Fibroblast of mammary gland (primary cell): ENCODE measurements at places on chromosomes 3 and 15.

DNA sequence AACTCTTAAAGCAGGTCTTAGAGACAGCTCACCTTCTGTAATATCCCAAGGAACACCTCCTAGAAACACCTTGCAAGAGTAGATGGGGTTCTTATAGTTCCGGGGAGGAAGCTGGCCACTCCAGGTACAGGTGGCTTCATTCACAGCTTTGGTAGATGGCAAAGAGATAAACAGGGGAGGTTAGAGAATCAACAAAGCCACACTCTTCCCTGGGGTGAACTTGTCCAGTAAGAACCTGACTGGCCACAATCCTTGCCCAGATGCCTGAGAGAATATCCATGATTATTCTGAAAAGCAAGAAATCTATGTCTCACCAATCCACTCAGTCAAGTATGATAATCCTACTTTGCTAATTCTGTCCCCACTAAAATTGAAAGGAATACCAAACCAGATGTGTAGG lies 13.6 kb upstream of the RPS17 start:
- DNase-seq = no peak

DNA sequence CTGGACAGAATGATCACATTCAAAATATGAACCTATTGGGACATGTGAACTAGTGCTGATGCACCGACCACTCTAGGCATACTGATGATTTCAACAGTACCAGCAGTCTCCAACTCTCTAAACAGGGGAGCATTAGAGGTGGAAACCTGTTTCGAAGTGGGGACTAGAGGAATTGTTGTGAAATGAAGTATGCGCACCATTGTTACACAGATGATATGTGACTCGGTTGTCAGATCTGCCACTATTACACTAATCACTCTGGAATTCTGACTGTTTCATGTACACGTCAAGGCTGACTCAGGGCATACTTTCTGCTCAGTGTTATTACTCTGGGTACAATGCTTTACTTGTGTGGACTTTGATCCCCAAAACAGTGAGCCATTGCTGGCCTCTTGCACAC lies 198.2 kb upstream of the UBE2E2 start:
- peak; percentile 84 for DNase-seq

DNA sequence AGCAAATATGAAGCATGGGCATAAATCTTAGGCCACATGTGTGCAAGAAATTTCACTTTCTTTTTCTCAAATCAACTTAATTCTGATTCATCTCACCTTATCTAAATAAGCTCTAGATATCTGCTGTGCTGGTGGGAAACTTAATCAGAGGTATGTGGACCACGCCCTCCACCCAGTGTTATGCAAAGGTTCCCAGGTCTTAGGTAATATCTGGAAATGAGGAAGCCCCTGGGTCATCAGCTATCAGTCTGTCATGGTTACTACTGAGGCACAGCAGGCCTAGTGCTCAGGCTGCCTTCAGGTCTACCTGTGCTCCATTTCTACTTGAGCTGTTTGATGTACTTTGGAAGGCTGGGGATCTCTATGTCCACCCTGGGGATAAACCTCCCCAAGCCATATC lies 134.4 kb upstream of the KCNH8 start:
- no peak for DNase-seq

DNA sequence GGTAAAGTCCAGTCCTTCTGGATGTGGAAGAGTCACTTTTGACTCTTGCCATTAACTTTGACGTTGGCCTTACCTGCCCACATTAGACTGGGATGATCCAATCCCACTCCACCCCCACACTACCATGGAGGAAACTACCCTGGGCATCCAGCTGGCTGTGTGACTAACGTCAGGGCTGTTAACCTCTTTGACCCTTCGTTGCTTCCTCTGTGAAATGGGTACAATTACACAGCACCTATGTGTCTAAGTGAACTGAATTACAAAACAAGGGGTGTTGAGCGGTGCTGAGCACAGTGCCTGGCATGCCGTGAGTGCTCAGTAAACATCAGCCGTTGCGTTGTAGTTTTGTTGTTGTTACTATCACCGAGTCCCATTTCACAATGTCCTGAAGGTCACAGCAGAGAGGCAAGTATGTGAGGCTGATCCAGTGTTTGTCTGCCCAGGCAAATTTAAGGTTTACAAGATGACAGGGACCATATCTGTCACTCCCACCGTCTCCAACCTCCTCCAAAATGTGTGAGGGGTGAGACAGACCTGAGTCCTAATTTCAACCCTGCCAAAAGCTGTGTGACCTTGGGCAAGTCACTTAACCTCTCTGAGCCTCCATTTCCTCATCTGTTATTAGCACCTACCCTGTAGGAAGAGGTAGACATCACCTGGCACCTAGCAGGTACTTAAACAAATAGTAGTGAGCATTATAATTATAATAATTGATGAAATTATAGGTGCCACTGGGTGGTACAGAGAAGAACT lies 20.9 kb downstream of the WNT7A start:
- DNase-seq = no peak

DNA sequence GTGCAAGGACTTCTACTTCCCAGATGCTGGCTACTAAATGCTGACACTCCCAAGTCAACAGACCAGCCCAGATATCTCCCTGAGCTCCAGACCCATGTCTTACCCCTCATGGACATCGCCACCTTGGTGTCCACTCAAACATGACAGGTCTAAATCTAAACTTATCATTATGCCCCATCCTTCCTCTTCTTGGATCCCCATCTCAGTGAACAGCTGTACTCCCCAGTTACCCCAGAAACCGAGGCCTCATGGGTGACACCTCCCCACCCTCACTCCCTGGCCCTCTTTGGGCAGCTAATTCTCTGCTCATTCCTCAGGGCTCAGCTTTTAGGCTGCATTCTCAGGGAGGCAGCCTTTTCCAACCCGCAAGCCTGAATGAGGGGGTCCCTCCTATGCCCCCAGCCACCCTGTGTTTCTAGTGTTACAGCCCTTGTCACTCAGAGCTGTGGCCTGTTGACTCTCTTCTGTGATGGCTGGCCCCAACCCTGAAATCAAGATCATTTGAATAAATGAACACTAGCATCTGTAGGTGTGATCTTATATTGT lies 5.4 kb downstream of the EHD4 start:
- no peak for DNase-seq

GRCh38 chr3:189698811-189699210 lies 67.6 kb downstream of the TP63 start:
- DNase-seq = no peak

- DNase-seq = no peak
Observed at GRCh38 chr3:150073031-150073430, 102.3 kb upstream of the PFN2 start.

DNA sequence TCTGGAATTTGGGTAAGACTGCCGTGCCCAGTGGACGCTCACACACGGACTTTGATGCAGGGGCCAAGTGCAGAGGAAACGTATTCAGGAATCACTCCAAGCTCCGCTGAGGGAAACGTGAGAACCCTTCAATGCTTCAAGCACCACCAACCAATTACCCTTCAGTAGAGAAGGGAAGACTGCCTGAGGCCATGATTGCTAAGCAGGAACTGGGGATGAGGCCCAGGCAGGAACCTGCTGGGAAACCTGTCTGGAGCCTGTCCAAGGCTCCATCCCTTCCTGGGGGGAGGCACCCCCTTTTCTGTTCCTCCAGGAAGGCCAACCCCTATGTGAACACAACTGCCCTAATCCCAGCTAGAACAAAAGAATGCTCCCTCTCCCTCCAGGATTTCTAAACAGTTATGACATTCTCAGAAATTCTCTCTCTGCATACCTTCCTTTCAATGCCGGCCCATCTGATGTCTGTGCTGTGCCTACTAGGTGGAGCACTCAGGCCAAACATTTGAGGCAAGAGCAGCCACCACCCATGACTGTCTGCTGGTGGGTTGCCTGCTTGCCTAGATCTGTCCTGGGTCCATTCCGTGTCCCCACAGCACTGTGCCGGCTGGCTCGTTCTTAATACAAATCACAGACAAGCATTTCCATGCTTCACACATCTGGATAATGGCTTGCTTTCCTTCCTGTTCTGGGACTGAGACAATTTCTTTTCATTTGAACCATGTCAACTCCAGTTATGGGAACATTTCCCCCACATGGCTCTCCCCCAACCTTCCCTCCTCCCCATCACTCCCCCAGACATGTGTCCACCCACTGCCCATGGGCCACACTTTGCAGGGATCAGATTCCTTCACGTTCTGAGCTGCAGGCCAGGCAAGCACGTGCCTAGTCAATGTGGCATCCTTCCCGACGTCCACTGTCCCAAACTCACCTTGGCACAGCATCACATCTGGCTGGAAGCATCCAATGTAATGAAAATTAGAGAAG lies 149.4 kb downstream of the ADAMTS17 start:
- DNase-seq = no peak

- peak; percentile 67 for DNase-seq
Observed at GRCh38 chr3:124814620-124815421, 72.3 kb downstream of the ITGB5 start.

DNA sequence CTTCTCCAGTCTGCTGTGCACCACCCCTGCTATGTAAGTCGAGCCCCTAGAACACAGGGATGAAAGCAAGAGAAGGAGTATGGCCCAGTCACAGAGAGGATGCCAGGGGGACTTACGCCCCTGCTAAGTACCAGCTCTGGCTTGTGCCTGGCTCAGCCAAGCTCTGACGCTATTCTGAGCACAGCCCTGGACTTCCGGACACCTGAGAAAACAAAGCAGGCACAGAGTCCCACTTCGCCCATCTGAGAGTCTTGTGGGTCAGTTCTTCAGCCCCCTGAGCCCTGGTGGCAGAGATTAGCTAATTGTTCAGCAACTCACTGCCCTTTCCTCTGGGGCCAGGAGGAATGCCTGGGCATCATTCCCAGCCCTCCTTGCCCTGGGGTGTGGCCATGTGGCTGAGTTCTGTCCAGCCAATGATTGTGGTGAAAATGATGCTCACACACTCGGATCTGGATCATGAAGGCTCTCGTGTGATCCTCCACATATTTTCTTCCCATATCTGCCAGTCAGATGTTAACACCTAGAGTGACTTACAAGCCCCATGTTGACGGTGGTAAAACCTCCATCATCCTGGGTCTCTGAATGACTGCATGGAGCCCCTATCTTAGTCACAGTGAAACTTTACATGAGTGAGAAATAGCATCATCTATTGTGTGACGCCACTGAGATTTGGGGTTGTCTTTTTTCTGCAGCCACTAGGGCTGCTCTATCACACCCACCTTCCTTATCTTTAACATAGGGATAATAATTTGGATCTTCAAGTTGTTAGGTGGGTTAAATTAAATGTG lies 105.7 kb downstream of the TPRA1 start:
- DNase-seq = no peak

DNA sequence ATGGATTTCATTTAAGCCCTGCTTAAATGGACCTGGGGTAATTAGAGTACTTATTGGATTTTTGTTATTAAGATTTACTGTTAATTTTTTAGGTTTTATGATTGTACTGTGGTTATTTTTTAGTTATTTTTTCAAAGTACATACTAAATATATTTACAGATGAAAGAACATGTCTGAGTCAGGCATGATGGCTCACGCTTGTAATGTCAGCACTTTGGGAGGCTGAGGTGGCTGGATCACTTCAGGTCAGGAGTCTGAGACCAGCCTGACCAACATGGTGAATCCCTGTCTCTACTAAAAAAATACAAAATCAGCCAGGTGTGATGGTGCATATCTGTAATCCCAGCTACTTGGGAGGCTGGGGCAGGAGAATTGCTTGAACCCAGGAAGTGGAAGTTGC lies 16.2 kb upstream of the RPL24 start:
- DNase-seq = no peak

GRCh38 chr15:88725305-88726210 lies 77.7 kb upstream of the ACAN start:
- no peak for DNase-seq

DNA sequence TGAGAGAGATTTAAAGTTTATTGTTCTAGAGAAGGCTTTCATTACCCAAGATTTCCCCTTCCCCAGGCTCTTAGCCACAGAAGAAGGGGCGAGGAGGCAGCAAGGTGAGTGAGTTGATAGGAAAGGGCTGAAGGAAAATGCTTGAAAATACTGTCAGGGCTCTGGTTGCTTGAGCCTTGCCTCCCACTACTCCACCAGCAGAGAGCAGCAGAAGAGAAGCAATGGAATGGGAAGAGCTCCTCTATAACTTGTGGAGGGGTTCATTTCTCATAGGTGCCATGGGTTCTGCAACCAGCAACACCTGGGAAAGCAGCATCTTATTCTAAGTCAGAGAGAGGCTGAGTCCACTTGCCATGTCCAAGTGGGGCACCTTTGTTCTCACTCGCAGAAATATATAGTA lies 184.0 kb upstream of the CNTN6 start:
- DNase-seq = no peak

- DNase-seq = peak; percentile 39
Observed at GRCh38 chr3:15476378-15476777, 45.1 kb downstream of the COLQ start.

- DNase-seq = peak; percentile 61
Observed at GRCh38 chr3:194905696-194906095, 220.0 kb downstream of the FAM43A start.

GRCh38 chr3:123960781-123961507 lies at the start of gene CCDC14:
CCDC14 (minus strand) TSS chr3:123961229; CDS start chr3:123961173, 56 bp downstream.
- peak; percentile 92 for DNase-seq

GRCh38 chr3:15728766-15729165 lies 69.0 kb downstream of the ANKRD28 start:
- peak; percentile 38 for DNase-seq

DNA sequence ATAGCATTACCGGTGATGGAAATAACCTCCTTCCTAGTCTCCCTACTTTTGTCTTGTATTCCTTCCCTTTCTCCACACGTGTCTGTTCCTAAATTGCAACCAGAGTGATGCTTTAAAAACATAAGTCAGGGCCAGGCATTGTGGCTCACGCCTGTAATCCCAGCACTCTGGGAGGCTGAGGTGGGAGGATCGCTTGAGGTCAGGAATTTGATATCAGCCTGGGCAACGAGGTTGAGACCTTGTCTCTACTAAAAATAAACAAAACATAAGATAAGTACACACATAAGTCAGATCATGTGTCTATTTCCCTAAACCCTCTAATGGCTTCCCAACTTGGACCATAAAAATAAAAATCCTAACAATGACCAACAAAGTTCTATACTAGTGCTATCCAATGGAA lies 18.4 kb downstream of the ARMC8 start:
- no peak for DNase-seq

GRCh38 chr3:197197334-197197733 lies 101.1 kb downstream of the DLG1 start:
- no peak for DNase-seq
